Foreskin keratinocyte (primary cell): ENCODE measurements at places on chromosomes 6 and 20.

GRCh38 chr6:141158740-141159139 lies 974.0 kb upstream of the GJE1 start:
- no peak for DNase-seq

DNA sequence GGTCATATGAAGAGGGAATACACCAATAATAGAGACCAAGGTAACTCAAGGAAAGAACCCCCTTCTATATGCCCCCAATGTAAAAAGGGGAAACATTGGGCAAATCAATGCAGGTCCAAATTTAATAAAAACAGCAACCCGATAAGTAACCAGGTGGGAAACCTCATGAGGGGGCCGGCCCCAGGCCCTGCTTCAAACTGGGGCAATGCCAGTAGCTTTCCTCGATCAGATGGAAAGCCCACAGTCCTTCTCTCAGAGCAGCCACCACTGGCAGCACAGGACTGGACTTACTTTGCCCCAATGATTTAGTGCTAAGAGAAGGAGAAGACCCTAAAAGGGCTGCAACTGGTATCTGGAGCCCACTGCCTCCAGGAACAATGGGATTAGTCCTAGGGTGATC lies 65.6 kb upstream of the ASCC3 start:
- no peak for DNase-seq

GRCh38 chr6:149960488-149960887 lies 3.3 kb upstream of the ULBP1 start:
- DNase-seq: no peak

DNA sequence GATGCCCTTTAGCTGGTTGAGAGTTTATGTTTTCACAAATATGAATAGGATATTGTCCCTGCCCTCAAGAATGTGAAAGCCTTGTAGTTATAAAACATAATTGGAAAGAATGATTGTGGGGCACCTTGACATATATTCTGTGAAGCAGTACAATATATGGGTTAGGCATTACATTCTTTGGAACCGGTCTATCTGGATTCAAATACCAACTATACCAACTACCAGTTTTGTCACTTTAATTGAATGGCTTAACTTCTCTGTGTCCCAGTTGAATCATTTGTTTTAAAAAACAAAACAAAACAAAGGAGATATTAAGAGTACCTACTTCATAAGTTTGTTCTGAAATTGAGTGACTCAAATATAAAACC lies 146.5 kb downstream of the TBC1D32 start:
- peak; percentile 35 for DNase-seq

GRCh38 chr6:41584668-41585205 lies 38.6 kb downstream of the FOXP4 start:
- DNase-seq: no peak

GRCh38 chr20:57685146-57685758 lies 24.6 kb downstream of the PMEPA1 start:
- no peak for DNase-seq

DNA sequence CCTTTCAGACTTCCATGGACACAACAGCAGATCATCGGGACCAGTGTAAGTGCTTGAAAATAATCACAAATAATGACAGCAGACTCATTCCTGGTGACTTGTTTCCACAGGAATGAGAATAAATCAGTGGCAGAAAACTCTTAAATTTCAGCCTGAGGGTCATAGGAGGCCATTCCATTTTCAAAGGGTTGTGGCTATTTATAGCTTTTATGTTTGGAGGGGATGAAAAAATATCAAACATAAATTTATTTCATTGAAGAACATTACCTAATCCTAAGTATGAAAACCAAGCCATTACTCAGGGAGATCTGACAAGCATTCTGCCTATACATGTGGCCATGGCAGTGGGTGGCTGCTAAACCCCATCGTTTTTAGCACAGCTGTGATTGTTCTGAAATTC lies 173.6 kb upstream of the CNR1 start:
- DNase-seq: no peak
